GM12865 (cell line): ENCODE measurements at places on chromosomes 6 and 20.

GRCh38 chr20:37384683-37385174 lies 38.8 kb downstream of the SRC start:
- DNase-seq, result peak; percentile 81

- DNase-seq, result peak; percentile 90
Observed at GRCh38 chr6:119147101-119148053, 68.9 kb upstream of the FAM184A start.

DNA sequence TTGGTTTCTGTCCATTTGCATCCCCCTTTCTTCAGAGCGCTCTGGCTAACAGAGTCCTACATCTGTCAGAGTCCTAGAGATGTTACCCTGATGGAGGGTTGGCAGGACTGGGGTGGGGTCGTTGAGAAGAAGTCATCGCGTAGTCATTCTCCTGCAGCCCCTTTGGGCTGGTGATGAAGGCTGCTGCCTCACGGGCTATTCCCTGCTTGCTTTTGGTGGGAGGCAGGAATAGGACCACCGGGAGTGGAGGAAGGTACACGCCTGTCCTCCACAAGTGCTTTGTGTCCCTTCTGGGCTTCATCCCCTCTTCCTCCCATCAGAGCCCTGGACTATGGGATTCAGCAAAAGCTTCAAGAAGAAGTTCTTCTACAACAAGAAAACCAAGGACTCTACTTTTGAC lies 20.9 kb downstream of the CCDC167 start:
- no peak for DNase-seq

DNA sequence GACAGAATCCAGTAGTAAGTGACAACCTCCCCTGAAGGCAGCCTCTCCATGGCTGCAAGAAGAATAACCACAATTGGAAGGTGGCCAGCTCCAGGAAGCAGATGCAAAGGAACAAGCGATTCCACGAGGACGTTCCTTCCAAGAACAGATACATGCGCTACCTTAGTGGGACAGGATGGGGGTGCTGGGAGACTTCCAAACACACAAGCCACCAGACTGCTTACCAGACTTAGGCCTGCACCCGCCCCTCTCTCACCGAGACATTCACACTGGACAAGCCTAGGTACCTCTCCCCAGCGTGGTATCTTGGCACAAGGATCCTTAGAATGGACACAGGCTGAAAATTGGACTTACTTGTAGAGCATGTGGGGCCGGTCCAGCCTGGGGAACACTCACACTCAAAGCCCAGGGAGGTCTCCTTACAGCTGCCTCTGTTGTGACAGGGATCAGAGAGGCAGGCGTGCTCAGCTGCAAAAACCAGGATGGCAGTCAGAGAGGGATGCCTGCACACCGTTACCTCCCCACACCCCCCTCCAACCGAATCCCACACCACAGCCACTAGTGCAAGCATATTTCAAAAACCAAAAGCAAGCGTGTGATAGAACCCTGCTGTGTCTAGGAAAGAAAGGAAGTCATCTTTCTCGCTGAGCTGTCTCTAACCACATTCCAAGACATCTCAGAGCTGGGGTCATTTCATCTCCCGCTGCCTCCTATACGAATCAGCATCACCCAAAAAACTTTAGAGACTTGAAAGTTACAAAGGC lies 22.4 kb downstream of the JAG1 start:
- DNase-seq, result no peak

GRCh38 chr6:83252719-83253118 lies 59.6 kb downstream of the RWDD2A start:
- DNase-seq, result no peak

- peak; percentile 93 for DNase-seq
Observed at GRCh38 chr20:38094373-38094891, 60.9 kb downstream of the RPRD1B start.

- no peak for DNase-seq
Observed at GRCh38 chr6:19557191-19557590, 280.0 kb upstream of the ID4 start.

DNA sequence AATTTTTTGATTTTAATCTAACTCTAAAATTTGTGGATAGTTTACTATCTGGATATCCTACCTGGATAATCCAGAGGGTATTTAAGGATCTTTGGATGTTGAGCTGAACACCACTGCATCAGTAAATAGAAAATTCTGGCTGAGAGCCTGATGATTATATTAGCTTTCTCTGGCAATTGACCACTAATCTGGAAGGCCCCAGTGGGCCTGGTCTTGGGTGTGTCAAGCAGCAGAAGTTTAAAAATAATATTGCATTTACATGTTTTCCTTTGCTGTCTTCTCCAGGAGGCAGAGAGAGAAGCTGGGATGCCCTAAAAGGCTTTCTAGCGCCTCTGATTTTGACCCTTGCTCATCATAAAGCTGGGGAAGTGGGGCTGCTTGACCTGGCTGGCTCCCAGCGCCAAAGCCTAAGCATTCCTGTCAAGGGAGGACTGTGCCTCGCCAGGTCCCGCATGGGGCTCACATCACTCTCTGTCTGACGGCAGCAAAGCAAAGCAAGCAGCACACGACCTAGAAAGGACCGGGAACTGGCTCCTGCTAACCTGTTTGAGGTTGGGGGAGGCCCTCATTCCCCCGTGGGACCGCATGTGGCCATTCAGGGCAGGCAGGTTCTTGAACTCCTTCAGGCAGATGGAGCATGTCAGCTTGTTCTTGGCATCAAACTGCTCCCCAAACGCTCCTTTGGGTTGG lies 46.6 kb upstream of the MRPS10 start:
- no peak for DNase-seq

- peak; percentile 88 for DNase-seq
Observed at GRCh38 chr6:137799950-137800568, 67.0 kb upstream of the TNFAIP3 start.

- DNase-seq, result no peak
Observed at GRCh38 chr20:44593751-44594150, 11.4 kb downstream of the PKIG start.

GRCh38 chr20:40510622-40511021 lies 178.4 kb downstream of the MAFB start:
- no peak for DNase-seq

DNA sequence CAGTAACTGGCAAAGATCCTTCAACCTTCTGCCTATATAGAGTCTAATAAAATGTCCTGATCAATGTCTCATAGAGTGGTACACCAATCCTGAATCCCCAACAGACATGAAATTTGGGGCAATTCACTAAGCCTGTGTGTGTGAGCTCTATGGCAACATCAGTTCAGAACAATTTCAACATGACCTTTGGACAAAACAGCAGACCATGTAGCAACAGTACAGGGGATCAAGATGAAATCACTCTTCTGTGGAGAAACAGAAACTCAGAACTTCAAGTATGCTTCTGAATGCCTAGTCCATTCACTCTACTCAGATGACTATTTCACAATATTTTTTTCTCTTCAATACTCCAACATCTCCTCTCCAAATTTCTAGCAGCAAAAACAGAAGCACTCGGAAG lies 49.1 kb upstream of the OPRM1 start:
- DNase-seq, result no peak

DNA sequence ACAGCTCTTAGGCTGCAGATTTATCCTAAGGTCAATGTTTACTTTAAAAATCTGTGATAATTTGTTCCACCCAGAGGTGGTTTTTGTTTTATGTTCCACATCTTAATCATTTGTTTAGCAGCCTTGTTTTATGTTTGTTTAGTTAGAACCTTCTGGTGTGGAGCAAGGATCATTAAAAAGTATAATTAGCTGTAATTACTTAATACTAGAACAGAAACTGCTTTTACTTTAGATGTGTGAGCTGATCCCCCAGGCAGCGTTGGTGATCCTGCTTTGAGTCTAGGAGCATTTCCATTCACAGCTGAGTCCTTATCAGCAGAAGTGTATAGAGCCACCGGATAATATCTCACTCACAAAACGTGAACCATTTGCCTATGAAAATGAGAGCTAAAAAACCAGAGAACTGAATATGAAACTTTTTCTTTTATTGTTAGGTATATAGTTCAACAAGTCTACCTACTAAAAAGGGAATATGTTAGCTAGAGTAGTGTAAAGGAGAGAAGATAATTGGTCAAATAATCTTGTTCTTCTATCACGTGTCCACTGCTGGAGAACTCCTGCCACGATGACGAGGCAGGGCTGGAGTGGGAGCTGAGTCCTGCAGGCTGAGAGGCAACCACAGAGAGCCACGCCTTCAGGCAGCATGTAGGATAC lies 78.5 kb downstream of the TRMT11 start:
- no peak for DNase-seq

- DNase-seq, result no peak
Observed at GRCh38 chr6:128836761-128837160, 46.2 kb upstream of the LAMA2 start.

DNA sequence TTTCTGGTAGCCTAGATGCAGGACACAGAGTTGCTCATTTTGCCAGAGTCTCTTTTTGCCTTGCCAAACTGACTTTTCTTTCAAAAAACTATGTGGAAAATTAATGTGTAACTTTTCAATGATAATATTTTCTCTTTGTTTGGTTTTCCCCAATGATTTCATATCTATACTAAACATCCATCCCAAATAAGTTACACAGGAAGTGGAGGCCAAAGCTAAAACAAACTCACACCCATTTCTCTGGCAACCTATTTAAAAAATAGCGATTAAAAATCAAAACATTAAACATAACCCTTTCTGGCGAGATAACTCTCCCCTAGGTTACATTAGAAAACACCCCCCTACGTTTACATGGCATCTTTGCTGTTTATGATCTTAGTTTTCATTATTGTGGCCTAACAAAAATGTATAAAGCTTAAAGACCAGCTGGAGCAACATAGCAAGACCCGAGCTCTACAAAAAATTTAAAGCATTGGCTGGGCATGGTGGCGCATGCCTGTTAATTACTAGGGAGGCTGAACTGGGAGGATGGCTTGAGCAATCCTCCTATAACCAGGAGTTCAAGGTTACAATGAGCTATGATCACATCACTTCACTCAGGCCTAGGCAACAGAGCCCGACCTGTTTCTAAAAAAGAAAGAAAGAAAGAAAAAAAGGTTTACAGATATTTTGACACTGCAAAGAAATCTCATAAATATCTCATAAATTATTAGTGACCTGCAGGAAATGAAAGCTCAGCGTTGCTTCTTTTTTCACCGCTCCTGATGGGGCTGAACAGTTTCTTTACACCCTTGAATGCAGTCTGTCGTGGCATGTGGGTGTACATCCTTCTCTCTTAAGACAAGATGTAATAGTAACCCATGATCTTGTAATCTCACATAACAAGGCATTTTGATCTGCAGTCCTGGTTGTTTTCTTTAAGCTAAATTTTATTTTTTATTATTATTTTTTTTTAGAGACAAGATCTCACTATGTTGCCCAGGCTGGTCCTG lies 32.8 kb upstream of the CEP85L start:
- DNase-seq, result peak; percentile 17

DNA sequence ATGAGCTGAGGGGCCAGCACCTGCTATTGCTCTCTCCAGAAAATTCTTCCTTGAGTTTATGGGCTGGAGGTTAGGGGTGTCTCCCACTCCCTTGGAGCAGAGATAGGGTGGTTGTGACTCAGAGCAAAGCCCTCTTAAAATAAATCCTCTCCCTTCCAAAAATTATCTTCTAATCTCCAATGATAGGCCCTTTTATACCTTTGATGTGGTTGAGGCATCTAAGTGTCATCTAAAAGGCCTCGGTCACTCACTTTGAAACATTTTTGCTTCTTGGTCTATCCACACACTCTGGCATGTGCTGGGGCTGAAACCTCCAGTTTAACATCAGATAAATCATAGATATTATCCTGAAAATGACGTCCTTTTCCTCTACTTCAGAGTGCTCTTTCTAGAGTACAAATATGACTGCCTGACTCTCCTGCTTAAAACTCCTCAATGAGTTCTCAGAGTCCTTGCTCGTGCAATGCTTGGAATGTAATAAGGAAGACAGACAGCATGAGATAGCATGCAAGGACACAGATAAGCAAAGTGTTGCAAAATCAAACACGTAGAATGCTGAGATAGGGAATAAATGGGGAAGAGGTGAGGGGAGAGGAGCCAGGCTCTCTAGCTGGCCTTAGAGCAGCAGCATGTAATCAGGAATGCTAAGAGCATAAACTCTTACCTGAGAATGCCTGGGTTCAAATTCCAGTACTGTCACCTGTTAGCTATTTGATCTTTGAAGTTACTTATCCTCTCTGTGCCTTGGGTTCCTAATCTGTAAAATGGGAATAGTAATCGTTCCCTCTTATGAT lies 374.1 kb upstream of the CITED2 start:
- DNase-seq, result no peak
